NCI-H146 (cell line): ENCODE measurements at places on chromosomes 7 and 10.

DNA sequence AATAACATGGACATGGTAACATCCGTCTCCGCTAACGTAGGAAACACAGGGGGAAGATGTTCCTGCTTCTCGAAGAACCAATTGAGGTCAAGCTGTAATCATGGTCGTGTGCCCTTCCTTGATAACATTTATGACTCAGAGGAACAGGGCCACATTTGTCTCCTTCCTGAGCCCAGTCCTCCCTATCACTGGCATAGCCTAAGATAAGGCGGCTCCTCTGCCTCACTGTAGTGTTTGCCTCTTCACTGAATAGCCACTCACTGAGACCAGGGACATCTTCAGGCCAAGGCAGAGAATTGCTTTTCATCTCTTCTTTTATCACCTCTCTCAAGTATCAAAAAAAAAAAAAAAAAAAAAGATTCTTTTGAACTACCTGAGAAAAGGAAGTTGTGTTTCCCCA, 5.4 kb upstream of the GRM8 start:
- no peak for DNase-seq

GRCh38 chr10:126425489-126426065, 37.3 kb upstream of the ADAM12 start:
- DNase-seq = no peak

DNA sequence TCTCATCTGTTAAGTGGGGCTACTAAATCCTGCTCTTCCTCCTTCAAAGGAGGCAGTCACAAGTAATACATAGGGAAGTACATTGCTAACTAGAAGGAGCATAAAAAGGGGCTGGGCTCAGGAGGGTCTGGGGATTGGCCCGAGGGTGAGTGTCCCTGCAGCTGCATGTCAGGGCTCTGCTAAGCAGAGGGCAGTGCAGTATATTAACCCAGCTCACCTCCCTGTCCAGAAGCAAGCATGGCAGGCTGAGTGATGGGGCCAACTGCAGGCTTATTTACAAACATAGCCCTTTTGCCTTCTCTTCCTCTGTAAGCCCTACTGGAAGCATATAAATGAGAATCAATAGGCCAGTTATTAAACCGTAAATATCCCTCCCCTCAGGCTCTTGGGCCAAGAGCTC, 143.2 kb upstream of the PCBD1 start:
- DNase-seq = peak; percentile 24

- DNase-seq = no peak
Measured at GRCh38 chr10:24974976-24975375, 22.6 kb upstream of the PRTFDC1 start.

GRCh38 chr7:45679516-45679915, 105.3 kb downstream of the ADCY1 start:
- DNase-seq = no peak

GRCh38 chr7:33024189-33024757, 38.3 kb downstream of the NT5C3A start:
- no peak for DNase-seq

- no peak for DNase-seq
Measured at GRCh38 chr7:88090671-88091070, 129.2 kb downstream of the SRI start.

DNA sequence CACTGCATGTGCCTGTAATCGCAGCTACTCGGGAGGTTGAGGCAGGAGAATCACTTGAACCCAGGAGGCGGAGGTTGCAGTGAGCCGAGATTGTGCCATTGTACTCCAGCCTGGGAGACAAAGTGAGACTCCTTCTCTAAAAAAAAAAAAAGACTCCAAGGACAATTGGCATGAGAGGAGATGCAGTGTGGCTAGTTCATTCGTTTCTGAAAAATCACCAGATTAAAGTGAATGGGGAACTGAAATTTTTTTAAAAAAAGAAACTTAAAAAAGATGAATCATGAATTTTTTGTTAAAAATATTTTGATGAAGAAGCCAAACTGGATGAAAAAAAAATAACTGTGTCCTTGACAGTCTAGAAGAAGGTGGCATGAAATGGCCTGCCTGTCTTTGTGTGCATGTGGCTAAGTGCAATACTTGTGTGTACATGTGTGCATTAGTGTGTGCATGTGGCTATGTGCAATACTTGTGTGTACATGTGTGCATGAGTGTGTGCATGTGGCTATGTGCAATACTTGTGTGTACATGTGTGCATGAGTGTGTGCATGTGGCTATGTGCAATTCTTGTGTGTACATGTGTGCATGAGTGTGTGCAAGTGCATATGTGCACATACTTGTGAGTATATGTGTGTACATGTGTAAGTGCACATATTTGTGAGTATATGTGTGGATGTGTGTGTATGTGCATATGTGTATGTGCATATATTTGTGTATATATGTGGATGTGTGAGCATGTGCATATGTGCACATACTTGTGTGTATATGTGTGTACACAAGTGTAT, 391.7 kb upstream of the KLF6 start:
- no peak for DNase-seq

- DNase-seq = no peak
Measured at GRCh38 chr7:33157781-33158180, 28.4 kb downstream of the BBS9 start.

DNA sequence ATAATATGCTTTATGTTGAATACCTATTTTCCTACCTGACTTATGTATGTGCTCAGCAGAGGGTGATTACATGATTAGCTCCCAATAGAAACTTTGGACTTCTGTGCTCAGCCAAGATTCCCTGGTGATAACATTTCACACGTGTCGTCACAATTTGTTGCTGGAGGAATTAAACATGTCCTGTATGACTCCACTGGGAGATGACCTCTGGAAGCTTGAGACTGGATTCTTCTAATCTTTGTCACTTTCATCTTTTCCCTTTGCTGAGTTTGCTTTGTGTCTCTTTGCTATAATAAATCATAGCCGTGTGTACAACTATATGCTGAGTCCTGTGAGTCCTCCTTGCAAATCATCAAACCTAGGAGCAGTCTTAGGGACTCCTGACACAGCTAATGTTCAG, 120.9 kb upstream of the LRRTM3 start:
- no peak for DNase-seq

GRCh38 chr10:18261768-18262231, 121.6 kb downstream of the CACNB2 start:
- DNase-seq = no peak

- peak; percentile 30 for DNase-seq
Measured at GRCh38 chr7:152568972-152569371, 107.0 kb downstream of the XRCC2 start.

GRCh38 chr7:51255536-51256208, 60.9 kb downstream of the COBL start:
- DNase-seq = no peak

DNA sequence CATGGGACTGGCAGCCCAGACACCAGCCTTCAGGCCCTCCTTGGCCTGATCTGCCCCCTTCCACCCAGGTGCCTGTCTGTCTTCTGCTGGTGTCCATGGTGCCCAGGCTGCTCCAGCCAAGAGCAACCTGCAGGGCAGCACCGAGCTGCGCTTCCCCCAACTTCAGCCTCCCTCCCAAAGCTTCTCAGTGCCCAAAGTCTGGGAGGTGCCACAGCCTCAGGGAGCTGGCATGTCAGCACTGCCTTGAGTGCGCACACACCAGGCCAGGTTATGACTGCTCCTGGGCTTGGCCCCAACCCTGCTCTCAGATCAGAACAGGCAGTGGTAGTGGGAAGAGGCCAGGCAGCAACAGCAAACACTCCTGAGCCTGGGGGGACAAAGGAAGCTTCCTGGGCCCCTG, 304.6 kb upstream of the NRG3 start:
- DNase-seq = no peak

DNA sequence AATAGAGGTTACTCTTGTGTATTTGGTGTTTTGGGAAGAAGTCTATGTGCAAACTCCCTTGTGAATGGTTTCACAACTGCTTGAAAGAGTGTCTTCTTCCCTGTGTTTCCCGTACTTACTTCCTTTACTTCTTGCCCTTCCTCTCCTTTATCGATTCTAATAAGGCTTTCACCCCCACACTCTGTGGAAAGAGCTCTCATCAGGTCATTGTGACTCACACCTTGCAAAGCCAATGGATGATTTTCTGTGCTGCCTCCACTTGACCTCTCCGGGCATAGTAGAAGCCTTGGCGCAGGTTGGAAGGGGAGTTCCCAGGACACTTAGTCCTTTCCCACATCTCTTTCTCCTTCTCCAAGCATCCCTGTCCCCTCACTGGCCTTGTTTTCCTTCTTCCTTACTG, 6.2 kb upstream of the TSPAN15 start:
- DNase-seq = no peak

DNA sequence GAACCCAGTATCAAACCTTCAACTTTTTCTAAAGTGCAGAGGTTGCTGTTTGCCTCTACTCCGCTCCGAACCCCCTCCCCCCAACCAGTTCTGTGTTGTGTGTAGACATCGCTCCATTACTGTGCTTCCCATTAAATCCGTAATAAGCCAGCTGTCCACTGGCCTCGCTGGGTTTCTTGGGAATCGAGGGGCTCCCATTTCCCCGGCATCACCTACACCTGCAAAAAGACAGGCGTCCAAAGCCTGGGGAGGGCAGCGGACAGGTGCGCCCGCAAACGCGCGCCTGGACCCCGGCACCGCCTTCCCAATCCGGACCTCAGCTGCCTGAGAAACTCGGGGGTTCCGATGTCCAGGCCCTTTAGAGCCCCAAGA, 631 bp downstream of the RTKN2 start:
- peak; percentile 63 for DNase-seq

DNA sequence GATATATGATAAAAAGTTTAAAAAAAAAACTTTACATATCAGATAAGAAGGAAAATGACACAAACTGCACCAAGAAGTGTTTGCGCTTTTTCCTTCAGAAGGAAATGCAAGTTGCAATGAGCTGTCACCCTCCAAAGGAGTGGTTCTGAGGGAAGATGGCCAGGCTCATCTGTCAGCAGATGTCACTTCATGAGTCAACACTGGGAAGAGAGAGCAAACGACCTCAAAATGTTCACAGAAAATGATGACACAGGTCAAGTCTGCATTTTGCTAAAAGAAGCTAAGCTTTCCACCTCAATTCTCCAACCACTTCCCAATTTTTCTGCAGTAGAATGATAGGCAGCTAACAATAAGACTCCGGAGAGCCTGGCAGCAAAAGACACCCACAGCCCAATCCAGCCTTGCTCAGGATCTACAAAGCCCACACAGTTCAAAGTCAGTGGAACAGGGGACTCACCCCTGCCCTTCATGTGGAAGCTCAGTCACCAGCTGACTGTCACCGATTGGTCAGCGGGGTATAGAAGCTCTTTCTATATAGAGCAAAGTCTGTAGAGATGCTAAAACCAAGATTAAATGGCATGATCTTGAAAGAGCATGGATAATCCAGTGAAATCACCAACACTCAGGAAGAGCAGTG, 155.1 kb upstream of the NEBL start:
- no peak for DNase-seq

DNA sequence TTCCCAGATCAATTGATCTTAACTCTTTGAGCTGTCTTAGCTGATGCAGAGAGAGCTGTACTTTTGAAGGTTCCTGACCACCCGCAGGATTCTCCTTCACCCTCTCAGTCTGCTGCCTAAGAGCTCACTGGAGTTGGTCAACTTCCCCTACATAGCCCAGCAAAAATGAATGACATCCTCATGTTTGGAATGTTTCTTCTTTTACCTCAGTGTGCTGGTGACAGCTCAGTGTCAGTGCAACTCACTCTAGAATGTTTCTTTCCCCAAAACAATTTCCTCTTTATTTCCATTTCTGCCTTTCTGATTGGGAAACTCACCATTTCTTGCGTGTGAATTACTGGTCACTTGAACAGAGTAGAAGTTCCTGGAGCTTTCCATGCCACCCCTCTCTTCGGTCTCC, 48.7 kb downstream of the LSMEM1 start:
- DNase-seq = no peak

- no peak for DNase-seq
Measured at GRCh38 chr7:39880556-39880955, 69.5 kb upstream of the CDK13 start.

DNA sequence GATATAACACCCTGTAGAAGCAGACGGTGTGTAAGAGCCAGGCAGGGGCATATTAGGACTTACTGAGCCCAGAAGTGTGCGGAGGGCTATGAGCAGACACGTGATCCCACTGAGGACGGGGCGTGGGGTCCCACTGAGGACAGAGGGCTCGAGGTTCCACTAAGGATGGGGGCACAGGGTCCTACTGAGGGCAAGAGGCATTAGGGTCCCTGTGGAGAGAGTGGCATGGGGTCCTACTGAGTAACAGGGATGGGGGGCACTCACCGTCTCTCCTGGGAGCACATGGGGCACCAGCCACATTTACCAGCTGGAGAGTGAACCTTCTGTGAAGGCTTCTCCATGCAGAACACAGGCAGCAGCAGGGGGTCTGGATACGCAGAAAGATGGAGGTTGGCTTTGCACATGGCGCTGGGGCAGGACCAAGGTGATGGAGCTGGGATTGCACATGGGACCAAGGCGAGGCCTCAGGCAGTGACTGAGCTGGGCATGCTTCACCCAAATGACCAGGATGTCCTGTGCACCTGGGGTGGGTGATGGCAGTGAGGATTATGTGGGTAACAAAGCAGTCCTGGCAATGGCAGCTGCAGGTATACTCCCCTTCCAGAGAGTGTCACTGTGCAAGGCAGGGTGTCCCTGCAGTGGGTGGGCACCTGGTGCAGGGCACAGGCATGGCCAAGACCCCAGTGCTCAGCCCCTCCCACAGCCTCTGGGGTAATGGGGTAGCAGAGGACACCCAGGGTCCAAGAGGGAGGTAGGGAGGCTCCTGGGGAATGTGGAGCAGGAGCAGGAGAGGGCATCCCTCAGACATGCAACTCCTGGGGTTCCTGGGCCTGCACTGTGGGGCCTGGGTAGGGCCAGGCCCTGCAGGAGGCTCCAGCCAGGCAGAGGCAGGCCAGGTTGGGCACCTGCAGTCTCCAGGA, 278.1 kb downstream of the TCERG1L start:
- no peak for DNase-seq

DNA sequence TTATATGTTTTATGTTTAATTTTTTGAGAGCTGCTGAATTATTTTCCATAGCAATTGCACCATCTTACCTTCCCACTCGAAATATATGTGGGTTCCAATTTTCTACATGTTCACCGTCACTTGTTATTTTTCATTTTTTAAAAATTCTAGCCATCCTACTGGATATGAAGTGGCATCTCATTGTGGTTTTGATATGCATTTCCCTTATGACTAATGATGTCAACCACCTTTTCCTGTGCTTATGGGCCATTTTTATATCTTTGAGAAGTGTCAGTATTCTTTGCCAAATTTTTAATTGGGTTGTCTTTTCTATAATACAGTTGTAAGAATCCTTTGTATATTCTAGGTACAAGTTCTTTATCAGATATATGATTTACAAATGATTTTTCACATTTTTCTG, 27.8 kb downstream of the NHLRC2 start:
- DNase-seq = no peak

DNA sequence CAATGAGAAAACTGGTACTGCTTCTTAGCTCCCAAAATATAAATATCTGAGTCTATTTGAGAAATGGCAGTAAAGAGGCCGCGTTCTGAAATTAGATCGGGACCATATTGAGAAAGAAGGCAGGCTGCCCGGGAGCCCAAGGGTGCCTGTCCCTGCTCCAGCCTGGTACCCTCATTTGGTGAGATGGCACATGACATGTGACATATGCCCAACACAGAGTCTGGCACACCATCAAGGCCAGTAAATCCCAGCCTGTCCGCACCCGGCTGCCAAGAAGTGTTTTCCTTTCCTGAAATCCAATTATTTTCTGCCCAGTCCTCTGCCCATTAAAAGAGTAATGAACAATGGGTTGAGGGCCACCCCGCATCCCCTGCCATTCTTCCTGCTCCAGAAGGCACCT, 66.4 kb downstream of the CDH23 start:
- DNase-seq = no peak

- DNase-seq = peak; percentile 62
Measured at GRCh38 chr10:68261132-68261856, 29.4 kb upstream of the ATOH7 start.
